Activated T-helper 1 cell treated with anti-CD3 and anti-CD28 coated beads, Interleukin-2, amount 50 U/mL, for 16 hours (primary cell): ENCODE measurements at places on chromosomes 11 and 22.

DNA sequence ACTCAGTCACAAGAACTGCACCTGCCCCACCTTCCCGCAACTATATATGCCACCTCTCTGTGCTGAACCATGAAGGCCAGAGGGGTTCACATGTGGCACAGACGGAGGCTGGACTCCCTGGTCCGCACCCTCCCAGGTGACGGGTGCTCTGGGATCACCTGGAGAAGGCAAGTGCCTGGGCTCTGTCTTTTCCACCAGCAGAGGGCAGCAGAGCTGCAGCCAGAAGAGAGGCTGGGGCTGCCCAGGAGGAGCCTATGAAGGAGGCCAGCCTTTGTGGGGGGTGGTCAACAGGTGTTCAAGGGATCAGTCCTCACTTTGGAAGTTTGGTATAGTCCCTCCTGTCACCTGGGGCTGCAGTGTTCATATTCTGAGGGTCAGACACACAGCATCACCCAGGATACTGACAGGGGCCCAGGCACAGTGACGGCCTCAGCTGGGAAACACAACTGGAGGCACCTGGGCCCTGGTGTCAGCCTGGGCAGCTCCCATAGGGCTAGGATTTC lies 39.2 kb upstream of the IGLL5 start:
- peak; percentile 47 for DNase-seq

DNA sequence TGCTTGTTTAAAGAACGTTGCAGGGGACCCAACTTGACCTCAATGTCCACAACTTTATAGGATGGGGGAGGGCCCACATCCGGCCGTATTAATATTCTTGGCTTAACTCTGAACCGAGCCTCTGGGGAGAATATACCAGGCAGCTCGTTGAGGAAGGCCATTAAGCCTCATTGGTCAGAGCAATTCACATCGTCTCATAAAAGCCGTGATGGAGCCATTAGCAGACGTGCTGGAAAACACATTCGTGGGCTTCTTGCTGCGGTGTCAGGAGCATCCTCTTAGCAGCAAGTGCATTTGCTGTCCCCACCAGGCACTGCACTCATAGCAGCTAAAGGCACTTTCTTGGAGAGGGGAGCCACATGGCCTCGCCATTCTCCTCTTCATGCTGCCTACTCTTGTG lies 14.9 kb downstream of the DSCAML1 start:
- DNase-seq, result no peak

DNA sequence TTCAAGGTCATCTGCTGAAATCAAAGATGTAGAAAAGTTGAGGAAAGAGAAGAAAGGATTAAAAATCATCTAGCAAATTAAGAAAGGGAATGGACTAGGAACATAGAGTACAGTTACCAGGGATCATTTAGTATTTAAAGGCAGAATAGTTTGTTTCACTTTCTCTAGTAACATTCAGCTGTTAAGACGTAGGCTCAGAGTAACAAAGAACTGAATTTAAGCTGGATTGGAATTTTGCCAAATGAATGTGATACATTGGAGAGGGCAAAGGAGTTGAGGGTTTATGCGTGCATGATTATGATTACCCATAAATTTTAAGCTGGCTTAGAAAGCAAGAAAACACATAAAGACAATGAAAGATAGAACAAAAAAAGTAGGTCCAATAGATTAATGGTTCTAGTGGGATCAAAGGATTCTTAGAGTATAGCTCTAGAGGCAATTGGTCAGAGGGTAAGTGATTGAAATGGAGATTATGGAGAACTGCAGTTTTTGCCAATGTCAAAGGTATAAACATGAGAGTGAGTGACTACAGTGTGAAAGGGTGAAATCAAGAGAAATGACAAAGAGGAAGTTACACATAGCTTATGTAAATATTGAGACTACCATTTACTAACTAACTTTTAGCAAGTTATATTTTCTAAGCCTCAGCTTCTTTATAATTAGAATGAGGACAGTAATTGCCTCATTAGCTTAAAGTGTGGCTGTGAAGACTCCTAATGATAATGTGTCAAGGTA lies 190.0 kb downstream of the GRIA4 start:
- DNase-seq, result no peak

GRCh38 chr22:25216230-25216629 lies 3.2 kb upstream of the CRYBB2 start:
- no peak for DNase-seq

DNA sequence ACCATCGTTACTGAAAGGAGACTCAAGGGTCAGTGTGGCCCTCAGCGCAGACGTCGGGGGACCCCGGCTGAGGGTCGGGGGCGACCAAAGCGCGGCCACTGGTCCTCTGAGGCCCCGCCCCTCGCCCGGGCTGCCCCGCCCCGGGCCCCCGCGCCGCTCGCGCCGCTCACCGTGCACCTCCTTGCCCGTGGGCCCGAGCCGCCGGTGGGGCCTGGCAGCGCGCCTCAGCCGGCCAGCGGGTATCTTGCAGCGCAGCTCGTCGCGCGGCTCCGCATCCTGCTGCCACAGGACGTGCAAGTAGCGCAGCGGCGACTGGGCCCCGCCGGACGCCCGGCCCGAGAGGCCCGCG lies 419 bp downstream of the ANKRD54 start:
- no peak for DNase-seq

DNA sequence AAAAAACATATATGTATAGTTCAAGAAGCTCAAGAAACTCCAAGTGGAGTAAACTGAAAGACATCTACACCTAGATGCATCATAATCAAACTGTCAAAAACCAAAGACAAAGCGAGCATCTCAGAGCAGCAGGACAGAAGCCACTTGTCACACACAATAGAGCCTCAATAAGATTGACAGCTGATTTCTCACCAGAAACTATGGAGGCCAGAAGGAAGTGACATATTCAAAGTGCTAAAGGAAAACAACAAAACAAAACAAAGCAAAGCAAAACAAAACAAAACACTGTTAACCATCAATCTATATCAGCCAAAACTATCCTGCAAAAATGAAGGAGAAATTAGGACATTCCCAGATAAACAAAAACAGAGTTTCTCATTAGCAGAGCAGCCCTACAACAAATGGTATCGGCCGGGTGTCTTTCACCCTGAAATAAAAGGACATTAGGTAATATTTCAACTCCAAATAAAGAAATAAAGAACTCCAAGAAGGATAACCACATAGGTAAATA lies 65.8 kb upstream of the SEPTIN5 start:
- no peak for DNase-seq

DNA sequence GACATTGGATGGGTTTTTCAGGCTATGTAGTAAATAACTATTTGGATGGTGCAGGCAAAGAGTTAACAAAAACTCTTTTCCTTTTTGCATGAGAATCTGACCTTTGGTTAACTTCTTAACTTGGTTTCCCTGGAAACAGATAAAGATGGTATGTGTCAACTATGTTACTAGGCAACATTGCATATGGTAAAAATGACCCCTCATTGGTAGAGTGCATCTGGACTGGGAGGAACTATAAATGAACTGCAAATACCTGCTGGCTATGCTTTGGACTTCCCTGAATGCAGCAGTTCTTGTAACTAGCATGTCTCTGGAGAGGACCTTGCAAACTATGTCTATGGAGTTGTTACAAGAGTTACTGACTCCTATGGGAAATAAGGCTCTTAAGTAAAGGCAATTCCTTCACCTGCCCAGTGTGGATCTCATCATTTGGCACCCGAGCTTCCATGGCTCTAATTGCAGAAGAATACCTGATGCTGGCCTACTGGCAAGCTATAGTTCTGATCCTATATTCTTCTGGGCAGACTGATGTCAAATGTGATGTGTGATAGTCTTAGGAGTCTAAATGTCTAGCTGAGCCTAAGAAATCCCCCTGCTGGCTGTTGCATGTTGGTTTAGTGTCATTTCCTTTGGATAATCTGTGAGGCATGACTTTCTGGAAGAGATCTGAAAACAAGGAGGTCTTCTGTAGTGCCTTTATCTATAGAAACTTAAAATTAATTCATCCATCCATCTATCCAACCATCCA lies 126.7 kb upstream of the MTMR2 start:
- DNase-seq, result no peak

DNA sequence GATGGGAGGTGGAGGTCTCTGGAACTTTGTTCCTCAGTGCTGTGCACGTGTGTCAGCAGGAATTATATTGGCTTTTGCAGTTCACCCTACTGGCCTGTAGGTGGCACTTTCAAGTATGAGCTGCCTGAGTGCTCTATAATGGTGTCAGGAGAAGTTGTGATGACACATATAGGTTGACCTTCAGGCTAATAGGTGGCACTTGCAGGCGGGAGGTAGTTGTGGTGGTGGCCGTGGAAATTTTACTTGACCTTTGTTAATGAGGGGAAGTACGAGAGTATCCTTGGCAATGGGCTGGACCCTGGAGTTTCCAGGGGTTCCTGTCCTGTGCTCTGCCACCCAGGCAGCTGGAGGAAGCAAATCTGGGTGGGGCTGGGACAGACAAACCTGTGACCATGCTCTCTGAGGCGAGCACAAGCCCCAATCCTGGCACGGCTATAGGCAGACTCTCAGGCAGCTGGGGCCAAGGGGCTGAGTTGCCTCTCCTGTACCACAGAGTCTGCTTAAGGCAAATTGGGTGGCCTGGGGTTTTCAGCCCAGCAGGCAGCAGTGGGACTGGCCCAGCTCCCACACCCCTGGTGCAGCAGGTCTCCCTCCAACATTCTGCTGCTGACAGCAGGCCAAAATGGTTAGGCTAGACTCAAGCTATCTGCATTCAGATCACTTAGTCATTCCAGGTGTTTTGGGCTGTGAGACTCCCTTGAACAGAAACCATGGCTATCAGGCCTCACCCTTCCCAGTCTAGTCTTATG lies 147.5 kb upstream of the CTSC start:
- no peak for DNase-seq

- no peak for DNase-seq
These were observed 957.6 kb upstream of the CCDC90B start for GRCh38 chr11:84243629-84244263.

GRCh38 chr11:76802621-76803020 lies 19.5 kb downstream of the TSKU start:
- DNase-seq, result no peak

DNA sequence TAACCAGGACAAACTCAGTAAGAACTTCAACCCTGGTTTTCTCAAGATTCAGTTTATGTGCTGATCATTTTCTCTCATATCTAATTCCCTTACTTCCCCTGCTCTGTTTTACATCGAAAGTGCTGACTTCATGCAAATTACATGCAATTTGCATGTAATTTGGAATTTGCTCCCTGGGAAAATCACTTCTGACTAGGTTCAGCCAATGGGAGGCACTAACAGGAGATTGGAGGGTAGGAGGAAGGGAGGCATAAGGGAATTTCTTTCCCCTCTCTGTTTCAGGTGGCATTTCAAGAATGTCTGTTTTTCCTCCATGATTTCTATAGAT lies 363.3 kb upstream of the CCDC90B start:
- DNase-seq, result no peak

GRCh38 chr11:72352859-72353551 lies 81.3 kb downstream of the CLPB start:
- no peak for DNase-seq

DNA sequence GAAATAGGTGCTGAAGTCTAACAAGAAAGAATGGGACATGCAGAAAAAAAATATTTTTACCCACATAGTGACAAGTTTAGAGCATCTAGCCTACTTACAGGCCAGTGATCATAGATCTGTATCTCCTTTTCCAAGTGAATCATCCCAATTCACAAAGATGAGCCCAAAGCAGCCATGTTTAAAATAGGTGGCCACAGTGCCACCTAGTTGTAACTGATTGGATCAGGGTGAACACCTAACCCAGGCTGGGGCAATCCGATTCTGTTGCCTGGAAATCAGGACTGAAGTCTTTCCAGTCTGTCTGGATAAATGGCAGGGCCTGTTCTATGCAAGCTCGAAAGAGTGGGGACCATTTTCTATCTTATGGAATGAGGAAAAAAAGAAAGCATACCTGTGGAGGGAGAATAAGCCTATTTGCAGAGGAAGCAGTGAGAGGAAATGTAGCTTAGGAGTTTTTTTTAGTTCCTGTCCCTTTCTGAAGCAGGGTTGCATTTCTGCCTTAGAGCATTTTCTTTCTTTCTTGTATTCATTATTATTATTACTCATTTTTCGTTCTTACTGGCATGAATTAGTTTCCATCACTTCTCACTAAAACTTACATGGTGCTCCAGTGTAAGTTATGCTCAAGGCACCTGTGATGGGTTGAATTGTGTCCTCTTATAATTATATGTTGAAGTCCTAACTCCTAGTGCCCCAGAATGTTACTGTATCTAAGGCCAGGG lies 113.2 kb upstream of the RAG2 start:
- no peak for DNase-seq

- DNase-seq, result no peak
These were observed 7.5 kb downstream of the SULT4A1 start for GRCh38 chr22:43854786-43855271.

DNA sequence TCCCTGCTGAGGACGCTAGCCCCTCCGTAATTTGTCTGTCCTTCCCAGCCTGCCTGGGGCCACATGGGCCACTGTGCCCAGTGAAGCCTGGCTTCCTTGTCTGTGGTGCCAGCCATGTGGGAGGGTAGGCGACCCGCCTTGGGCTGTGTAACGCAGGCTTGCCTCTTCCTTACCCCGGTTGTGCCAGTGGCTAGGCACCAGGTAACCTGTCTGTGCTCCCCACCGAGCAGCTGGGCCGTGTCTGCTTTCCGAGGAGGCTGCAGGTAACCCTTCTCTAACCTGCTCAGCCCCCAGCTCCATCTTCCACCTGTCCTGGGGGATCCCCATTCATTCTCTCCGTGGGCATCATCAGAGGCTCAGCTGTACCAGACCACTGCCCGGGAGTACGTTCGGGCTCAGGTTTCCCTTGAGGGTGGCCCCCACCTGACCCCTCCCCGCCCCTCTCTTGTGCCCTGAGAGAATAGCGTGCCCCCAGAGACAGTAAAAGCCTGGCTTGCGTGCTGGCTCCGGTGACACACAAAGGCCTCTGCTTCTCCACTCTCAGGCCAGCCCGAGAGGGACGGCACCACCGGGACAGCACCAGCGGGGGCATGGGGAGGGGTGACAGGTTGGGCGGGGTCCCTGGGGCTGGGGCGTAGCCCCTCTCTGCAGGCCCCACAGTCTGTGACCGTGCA lies 79.1 kb downstream of the CDKN1C start:
- no peak for DNase-seq

DNA sequence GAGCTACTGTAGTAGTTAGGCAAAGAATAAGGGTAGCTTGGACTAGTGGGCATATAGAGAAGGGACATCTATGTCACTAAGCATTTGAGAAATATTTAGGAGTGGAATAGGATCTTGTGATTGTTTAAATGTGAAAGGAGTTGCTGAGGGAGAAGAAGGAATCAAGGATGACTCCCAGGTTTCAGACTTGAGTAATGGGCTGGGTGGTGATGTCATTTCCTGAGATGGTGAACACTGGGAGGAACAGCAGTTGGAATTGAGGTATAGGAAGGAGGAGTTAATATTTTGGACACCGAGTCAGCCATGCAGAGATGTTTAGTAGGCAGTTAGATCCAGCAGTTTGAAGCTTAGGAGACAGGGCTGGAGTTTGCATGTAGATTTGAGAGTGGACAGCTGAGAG lies 40.1 kb downstream of the REXO2 start:
- DNase-seq, result no peak

GRCh38 chr11:115316696-115317095 lies 187.5 kb downstream of the CADM1 start:
- no peak for DNase-seq

DNA sequence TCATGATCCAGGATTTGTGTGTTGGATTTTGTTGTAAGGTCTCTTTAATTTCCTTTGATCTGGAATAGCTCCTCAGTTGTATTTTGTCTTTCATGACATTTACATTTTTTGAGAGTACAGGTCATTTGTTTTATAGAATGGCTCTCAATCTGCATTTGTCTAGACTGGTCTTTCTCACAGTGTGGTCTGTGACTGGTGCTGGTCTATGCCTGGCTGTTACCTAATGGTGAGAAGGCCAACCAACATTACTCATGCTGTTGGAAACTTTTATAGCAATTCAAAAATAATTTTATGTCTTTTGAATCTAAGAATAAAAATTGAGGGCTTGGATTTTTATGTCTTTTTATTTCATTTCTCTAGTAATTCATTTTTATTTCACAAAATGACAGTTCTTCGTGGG lies 3.9 kb upstream of the NCR3LG1 start:
- no peak for DNase-seq
